ENCODE measurements at places on chromosomes 4 and X.

DNA sequence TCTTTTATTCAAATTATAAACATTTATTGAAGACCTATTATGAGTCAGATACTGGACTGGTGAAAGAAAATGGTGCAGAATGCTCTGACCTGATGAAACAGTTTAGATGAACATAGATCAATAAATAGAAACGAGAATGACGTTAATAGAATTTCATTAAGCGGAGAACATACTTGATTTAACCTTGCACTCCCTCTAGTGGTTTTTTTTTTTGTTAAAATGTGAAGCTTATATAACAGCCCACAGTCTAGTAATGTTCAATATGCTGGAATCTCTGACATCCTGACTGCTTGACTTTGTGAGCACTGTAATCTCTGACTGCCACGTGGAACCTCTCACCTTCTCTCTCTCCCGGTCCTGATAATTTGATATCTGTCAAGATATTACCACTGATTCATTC lies 32.3 kb downstream of the HDAC8 start:
- DNase-seq = no peak

GRCh38 chr4:135775909-135776308 lies 1574.3 kb upstream of the PABPC4L start:
- no peak for DNase-seq

DNA sequence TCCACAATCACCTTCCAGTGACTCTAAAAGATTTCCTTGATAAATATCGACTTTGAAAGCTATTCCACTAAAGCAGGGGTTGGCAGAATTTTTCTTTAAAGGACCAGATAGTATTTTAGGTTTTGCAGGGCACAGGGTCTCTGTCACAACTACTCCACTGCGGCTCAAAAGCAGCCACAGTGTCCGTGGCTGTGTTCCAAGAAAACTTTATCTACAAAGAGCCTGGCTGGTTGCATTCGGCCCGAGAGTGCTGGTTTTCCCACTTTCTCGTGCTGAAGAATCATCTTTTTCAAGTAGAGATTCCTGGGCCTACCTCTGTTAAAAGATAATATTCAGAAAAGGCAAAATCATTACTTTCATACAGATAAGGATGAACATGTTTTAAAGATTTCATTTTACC lies 55.6 kb downstream of the TSPAN7 start:
- DNase-seq = no peak

- DNase-seq = no peak
Measured at GRCh38 chr4:156000491-156000890, 46.8 kb upstream of the CTSO start.

DNA sequence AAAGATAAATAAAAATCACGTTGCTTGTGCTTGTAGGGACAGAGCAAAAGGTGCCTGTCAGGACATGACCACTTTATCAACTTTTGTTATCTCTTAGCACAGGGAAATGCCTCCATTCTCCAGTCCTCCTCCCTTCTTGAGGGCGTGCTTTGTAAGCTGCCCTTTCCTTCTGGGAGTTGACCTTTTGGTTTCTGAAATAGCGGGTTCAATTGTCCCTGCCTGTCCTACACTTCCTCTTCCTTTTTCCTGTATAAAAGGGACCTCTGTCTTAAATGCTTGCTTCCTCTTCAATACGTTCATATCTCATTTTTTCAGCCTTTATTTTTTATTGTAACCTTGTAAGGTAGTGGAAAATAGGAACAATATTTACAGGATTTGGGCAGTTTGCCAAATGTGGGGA lies 153.5 kb downstream of the SH3BGRL start:
- no peak for DNase-seq

DNA sequence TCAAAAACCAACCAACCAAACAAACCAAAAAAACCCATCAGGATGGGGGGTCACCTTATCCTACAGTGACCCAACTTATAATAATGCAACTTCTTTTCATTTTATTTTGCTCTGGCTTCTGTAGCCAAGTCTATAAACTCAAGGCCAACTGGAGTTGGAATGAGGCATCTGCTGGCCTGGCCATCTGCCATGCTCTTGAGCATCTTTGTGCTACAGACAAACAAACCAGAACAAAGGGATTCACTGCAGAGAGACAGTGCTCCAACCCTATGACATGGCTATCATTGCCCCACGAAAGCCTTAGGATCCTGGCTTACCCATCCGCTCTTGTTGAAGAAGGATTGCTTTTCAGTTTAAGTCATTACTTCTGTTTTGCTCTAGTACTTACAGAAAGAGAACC lies 49.2 kb upstream of the SCRG1 start:
- DNase-seq = no peak

DNA sequence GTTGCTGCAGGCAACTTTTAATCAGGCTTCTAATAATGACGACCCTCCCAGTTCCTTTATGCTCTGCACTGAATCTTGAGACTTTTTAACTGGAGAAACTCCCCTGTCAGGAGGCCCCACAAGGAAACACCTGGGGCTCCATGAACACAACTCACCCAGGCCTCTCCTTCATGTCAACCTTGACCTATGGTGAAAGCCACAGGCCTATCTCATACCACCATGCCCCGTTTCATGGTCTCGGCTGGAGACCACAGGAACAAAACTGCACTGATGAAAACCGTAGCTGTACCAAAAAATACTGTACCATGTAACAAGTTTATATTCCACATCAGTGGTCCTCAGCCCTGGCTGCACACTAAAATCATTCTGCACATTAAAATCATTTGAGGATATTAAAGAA lies 57.0 kb downstream of the ZNF827 start:
- DNase-seq = no peak

DNA sequence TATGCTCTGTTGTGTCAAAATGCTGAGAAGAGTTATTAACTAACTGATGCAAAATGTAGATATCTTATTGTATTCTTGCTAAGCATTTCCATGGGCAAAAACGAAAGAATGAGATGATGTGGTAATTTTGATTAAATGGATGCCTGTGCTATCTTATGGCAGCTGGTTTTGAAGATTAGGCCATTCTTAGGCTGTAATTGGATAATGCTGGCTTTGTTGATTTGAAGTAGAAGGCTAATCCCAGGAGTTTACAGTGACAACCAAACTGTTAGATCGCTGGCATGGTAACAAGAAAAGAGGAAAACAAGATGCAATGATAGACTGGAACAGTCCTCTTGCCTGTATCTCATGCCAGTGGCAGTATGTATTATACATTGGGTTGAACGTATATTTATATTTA lies 74.1 kb upstream of the WDR44 start:
- DNase-seq = no peak

DNA sequence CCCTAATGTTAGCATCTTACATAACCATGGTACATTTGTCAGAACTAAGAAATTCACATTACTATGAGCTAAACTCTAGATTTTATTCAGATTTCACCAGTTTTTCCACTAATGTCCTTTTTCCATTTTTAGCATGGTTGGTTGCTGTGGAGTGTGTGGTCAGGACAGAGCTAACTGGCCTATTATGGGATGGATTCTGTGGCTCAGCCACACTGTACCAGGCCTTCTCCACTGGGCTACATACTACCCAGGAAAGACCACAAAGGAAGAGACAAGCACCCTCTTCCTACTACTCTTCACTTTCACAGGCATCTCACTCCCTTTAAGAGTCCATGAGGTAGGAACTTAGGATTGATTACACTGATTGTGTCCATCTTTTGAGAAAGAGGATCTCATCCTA lies 67.4 kb downstream of the ZNF827 start:
- DNase-seq = no peak

- no peak for DNase-seq
Measured at GRCh38 chr4:23878912-23879732, 10.7 kb downstream of the PPARGC1A start.

DNA sequence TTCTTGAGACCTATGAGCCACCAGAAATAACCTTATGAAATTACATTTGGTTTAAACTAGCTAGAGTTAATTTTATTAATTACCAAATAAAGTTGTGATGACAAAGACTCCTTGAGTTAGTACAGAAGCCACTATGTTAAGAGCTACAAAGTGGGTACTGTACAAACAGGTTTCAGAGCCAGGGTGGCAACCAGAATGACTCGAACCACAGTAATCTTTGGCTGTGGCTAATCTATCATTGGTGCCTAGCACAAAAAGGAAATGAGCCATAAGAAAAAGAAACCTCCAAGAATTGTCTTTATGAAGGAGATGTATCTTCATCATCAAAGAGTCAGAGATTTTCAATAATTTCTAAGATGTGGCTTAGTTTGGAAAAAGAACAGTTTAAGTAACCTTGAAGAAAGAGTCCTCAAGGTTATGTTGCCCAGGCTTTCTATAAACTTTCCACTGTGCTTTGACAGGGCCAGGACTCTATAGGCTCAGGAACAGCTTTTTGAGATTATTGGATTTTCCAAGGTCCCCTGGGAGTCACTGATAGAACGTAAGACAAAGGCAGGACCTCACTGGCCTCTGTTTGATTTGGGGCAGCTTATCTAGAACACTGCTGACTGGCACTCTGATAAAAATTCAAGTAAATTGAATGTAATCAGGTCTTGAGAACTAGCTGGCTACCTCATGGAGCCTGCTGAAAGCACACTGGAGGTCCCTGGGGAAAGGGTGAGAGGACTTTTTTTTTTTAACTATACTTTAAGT lies 777.7 kb downstream of the STIM2 start:
- no peak for DNase-seq

DNA sequence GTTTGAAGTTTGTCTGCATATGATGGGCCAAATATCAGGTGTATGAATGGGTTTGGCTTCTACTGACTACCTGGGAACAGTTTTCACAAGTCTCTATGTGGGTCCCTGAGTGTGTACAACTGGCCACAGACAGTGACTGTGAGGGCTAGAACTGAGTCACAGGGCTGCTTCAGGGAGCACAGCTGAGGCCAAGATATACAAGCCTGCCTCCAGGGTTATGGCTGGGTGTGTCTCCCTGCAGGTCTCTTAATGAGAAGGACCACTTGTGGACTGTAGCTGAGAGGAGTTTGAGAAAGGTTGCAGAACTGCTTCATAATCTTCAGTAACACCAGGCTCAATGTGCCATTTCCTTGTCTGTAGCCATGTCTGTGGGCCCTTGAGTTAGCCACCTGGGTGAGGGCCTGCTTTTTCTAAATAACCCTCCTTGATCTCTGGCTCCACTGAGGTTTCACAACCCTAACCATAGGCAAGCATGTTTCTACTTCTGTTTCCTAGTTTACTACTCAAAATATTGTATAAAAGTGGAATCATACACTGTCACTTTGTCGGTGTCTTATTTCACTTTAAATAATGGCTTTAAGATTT lies 81.3 kb downstream of the ZNF732 start:
- DNase-seq = no peak

DNA sequence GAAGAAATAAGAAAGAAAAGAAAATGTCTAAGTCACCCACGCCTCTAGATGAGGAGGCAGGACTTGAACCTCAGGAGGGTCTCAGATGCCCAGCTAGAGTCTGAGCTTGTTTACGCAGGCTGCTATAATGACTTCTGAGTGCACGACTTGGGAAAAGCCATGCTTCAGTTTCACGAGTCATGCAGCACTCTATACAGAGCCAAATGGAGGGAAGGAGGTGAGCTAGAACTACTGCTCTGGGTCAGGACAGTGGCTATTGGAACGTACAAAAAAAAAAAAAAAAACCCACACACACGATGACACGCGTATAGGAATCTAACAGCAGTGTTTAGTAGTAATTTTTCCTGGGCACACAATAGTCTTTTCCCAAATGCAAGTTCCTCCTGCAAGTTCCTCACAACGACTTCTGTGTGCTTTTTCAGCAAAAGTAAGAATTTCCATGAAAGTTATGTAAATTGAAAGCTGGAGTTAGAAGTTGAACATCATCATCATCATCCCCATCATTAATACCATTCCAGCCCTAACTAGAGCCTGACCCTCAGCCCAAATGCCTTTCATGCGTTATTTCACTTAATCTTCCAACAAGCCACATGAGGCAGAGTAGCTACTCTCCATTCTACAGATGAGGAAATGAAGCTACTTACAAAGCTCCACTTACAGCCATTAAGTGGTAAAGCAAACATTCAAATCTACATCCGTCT lies 36.6 kb downstream of the IRF2 start:
- no peak for DNase-seq

- no peak for DNase-seq
Measured at GRCh38 chr4:14771094-14771493, 231.2 kb upstream of the CPEB2 start.

DNA sequence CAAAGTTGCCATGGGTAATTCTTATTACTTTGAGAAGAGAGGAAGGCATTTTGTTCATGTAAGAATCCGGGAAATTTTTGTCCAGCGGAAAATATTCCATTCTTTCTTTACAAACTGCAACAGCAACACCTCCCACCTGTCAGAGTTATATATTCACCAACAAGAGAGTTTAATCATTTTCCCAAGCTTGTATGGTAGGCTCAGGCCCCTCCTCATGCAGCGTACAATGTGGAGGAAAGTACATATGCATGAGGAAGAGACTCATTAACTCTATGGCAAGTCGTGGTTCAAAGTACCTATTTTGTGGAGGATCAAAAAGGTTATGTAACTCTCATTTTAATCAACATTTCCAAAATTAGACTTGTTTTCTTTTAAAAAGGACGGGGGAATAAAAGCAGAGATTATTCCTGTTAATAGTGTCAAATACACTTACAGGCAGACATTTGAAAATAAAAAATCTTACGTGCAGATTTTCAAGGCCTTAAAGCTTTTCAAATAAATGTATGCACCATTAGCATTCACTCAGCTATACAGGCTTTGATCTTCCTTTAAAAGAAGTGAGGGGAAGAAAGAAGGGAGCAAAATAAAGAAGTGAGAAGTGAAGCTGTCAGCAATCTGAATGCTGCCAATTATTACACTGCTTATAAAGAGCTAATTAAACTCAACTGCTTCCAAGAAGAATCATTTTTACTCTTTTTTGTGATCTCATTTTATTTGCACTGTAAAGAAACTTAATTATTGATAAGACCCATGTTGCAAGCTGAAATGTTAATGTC lies 204.8 kb downstream of the FAT4 start:
- DNase-seq = no peak

DNA sequence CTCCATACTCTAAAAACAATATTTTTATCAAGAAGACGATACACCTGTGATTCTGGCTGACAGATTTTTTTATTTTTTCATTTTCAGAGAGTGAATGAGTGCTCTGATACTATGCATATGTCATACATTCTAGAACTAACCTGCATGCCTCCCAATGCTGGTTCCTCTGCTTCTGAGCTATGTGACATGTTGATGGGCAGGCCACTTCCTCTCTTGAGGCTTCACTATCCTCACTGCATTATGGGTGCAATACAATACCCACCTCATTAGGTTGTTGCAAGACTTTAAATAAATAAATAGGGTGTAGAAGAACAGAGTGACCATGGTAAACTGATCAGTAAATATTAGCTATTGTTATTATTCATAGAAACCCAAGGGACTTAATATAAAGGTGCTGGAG lies 408.3 kb downstream of the HNRNPD start:
- DNase-seq = no peak

DNA sequence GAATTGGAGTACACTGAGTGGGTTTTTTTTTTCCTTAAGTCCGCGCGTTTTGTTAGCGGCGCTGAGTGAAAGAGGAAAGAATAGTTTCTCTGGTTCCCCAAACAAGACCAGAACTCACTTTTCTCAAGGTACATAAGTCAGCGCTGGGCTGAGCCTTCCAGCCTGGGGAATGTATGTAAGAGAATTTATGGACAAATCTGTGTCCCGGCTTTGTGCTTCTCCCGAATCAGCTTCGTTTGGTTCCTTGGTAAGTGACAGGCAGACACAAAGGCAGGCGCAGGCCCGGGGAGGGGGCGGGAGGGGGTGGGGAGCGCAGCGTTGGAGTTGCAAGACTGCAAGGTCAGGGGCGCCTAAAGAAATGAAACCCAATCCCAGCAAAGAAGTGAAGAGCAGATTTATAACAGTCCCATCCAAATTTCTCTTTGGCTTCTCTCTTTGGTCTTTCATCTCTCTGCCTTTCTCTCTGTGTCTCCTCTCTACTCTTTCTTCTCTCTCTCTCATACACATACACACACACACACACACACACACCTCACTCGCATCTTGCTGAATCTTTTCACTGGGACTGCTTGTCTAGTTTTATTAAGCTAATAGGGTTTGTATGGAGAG lies 981 bp downstream of the TET2 start:
- DNase-seq = no peak

All from GM12892 (cell line).